Tongue (tissue), 3 donors: ENCODE measurements at places on chromosomes 7 and 10. TPM values are rescaled to one million over a fixed set of nuclear protein-coding genes. Genes with fewer than 3 reads are reported as not detected.

- DNase-seq = no peak
Observed at GRCh38 chr10:131144711-131145375, 166.7 kb downstream of the TCERG1L start.

- peak; percentile 36 for DNase-seq
Observed at GRCh38 chr10:108905171-108905570, 1018.1 kb downstream of the XPNPEP1 start.

DNA sequence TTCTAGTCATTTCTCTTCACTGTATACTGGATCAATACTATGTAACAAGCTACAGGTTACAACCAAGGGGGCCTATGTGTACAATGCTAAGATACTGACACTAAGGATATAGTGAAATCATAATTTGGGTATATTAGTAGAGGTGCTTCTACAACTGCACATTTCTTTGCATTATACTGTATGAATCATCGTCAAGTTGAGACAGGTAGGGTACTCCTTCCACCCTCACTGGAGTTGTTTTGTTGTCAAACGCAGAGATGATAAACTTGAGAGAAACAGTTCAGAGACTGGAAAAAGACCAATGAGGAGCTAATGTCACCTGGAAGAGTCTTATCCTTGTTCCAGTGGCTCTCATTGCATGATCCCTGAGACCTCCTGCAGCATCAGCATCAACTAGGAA lies 208.2 kb upstream of the PRPS1L1 start:
- DNase-seq = no peak

- no peak for DNase-seq
Observed at GRCh38 chr7:152072421-152072820, 46.9 kb downstream of the GALNT11 start.

- no peak for DNase-seq
Observed at GRCh38 chr10:42984035-42984610, 92.7 kb upstream of the RET start.

DNA sequence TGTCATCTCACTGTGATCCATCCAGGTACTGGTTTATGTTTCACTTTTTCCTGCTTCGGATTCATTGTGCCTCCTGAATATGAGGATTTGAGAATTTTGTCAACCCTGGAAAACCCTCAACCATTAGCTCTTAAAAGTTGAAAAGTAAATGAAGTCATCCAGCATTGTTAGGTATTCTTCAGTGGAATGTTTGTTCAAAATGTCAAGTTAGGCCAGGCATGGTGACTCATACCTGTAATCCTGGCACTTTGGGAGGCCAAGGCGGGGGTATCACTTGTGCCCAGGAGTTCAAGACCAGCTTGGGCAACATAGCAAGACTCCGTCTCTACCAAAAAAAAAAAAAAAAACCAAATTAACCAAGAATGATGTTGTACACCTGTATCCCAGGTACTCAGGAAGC lies 222.1 kb downstream of the NSUN6 start:
- no peak for DNase-seq

GRCh38 chr7:81079746-81080145 lies 160.9 kb upstream of the SEMA3C start:
- peak; percentile 70 for DNase-seq

- DNase-seq = peak; percentile 80
Observed at GRCh38 chr10:129039406-129040370, 427.4 kb upstream of the MGMT start.

The PCGF5 gene
- total RNA-seq = 42.7 TPM

The UPK3B gene
- total RNA-seq = 2.2 TPM

The WDFY4 gene
- total RNA-seq = 5.7 TPM

DNA sequence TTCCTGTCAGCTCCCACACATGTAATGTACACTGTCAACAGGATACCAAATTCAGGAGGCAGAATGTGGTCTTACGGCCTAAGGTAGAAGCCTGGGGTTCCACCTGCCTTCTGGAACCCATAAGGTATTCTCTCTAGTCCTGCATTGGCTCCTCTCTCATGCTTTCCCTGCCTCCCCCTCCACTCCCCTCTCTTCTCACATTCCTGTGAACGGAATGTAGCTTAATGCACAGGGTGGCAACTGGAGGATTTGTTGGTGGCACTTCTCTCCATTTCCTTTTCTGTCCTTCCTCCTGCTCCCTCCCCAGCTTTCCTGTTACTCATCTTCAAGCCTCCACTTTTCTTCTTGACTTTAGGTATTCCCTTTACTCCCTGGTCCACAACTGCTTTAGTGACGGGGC lies 11.5 kb upstream of the FLNC start:
- peak; percentile 47 for DNase-seq

The ZCWPW1 gene
- total RNA-seq = 2.1 TPM
